Fibroblast of skin of scalp (primary cell): ENCODE measurements at places on chromosomes 4 and X.

DNA sequence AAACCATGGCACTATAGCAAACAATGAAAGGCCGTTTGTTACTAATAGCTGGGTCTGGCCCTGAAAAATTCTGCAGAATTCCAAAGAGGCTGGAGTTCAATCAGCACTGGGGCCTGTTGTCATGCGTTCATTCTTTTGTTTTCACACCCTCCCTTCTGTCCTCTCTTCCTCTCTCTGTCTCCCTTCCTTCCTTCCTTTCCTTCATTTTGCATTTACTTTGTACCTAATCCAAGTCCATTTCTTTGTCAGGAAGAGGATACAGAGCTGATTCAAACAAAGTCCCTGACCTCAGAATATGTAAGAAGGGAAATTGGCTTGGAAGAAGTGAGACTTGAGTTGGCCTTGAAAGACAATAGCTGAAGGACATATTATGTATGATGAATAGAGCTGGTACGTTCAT lies 119.6 kb upstream of the LDB2 start:
- no peak for DNase-seq

GRCh38 chr4:127606823-127607222 lies 25.9 kb upstream of the INTU start:
- DNase-seq = no peak

- peak; percentile 86 for DNase-seq
Observed at GRCh38 chrX:103398421-103398864, 22.1 kb downstream of the BEX3 start.

GRCh38 chrX:47296766-47297365 lies 64.1 kb downstream of the USP11 start:
- DNase-seq = peak; percentile 25

- DNase-seq = peak; percentile 61
Observed at GRCh38 chr4:110751986-110752385, 129.1 kb upstream of the PITX2 start.

- DNase-seq = peak; percentile 68
Observed at GRCh38 chr4:147096667-147097604, 151.3 kb upstream of the TTC29 start.

- no peak for DNase-seq
Observed at GRCh38 chr4:107721436-107722100, 1.5 kb upstream of the PAPSS1 start.

GRCh38 chr4:149521611-149522425 lies 293.8 kb downstream of the IQCM start:
- no peak for DNase-seq

GRCh38 chrX:12896935-12897334 lies 9.5 kb upstream of the TLR8 start:
- no peak for DNase-seq

DNA sequence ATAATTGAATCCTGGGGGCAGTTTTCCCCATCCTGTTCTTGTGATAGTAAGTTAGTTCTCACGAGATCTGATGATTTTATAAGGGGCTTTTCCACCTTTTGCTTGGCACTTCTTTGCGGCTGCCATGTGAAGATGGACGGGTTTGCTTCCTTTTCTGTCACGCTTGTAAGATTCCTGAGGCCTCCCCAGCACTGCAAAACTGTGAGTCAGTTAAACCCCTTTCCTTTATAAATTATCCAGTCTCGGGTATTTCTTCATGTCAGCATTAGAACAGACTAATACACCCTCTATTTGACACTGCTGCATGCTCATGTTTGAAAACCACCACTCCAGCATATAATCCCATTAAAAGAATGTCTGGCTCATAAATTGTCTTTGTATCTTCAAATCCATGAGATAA lies 264.4 kb upstream of the ITM2A start:
- no peak for DNase-seq

GRCh38 chr4:111198446-111198845 lies 575.6 kb upstream of the PITX2 start:
- DNase-seq = peak; percentile 14

DNA sequence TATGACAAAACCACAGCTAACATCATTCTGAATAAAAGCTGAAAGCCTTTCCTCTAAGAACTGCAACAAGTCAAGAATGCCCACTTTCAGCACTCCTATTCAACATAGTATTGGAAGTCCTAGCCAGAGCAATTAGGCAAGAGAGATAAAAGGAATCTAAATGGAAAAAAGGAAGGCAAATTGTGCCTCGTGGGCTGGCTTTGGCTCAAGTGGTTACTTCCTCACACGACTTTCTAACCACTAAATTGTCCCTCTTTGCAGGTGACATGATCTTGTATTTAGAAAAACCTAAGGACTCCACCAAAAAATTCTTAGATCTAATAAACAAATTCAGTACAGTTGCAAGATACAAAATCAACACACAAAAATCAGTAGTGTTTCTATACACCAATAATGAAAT lies 57.2 kb downstream of the SCML2 start:
- DNase-seq = no peak

DNA sequence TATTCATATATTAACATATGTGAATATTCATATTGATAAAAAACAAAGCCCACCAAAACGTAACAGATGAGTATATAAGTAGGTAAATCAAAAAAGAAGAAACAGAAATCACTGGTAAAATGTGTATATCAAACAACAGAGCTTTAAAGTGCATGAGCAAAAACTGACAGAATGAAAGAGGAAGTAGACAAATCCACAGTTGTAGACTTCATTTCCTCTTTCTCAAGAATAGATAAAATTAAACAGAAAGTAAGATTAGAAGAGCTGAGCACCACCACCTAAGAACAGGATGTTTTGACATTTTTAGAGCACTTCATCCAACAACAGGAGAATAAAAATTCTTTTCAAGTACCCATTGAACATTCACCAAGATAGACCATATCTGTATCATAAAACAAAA lies 64.6 kb downstream of the CNKSR2 start:
- no peak for DNase-seq

DNA sequence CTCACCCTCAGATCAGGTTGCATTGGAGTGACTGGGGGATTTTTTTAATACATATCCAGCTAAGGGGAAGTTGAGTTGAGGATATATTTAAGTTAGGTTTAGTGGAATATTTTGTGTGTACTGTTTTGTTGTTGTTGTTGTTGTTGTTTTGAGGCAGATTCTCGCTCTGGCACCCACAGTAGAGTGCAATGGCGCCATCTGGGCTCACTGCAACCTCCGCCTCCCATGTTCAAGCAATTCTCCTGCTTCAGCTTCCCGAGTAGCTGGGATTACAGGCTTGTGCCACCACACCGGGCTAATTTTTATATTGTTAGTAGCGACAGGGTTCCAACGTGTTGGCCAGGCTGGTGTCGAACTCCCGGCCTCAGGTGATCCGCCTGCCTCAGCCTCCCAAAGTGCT lies 38.6 kb upstream of the ATP6AP2 start:
- no peak for DNase-seq

- peak; percentile 7 for DNase-seq
Observed at GRCh38 chrX:64975491-64975890, 759 bp downstream of the ZC4H2 start.

DNA sequence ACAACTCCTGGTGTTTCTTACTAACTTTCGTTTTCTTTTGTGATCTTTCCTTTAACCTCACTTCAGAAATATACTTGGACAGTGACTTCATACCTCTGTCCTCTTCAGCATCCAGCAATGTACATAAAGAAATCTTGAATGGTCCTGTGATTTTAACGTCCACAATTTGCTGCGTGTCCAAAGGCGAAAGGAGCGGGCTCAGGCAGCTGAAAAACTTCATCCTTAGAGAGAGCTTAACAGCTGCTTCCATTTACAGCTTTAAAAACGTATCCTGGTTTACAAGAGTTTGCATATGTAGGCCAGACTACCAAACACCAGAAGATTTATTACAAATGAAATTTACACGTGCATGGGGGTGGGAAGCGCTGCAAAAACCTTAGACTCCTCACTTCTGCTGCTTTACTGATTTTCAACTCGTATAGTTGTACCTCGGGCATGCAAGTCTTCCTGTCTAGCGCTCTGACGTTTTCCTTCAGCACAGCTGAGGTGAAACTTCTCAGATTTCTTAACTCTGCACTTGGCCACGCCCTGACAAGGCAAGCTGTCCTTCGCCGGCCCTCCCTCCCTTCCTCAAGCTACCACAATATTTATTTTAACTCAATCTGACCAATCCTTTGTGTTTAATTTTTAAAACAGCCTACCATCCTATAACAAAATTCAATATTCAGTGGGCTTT lies 406.4 kb downstream of the FAM47A start:
- DNase-seq = no peak

DNA sequence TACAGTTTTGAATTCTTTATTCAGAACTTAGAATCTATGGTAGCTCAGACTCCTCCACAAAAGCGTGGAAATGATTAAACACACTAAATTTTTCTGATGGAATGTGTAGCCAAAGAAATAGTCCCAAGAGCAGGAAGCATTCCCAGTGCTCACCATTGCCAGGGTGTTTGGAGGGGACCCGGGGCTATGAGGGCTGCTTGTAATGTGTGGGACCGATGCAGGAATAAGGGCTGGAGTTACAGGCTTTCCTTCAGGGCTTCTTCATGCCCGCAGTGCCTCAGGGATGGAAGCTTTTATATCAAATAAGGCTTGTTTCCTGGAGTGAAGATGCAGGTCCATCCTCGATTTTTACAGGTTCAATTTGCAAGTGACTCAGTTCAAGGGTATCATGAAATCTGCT lies 25.8 kb downstream of the WWC2 start:
- peak; percentile 24 for DNase-seq

DNA sequence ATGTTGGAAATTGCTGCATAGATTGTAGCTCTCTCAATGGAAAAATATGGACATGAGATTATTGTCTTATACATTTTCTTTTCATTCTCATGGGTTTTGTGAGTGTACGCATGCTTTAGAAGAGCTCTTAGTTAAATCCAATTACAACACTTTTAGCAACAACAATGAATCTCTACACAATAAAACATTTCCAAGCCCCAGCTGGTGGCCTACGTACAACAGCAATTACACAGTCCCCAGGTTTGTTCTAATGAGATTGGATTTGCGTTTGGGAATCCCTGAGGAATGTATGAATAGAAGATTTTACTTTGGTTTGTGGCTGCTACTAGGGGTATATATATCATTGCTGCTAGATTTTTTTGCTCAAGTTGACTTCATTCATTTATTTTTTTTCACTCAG lies 98.6 kb downstream of the FHDC1 start:
- DNase-seq = no peak

DNA sequence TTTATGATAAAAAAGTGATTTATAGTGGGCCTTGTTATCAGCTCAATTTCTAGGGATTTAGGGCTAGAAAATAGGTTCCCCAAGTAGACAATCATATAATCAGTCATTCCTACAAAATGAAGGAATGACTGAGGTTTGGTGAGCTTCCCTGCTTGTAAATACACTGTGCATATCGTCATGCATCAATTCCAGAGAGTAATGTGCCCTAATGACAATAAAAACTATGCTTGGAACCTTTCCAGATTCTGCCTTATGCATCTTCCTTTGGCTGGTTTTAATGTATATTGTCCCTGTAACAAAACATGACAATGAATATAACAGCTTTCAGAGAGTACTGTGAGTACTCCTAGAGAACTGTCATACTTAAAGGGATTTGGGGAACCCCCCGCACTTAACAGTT lies 1310.9 kb downstream of the PCDH7 start:
- no peak for DNase-seq

DNA sequence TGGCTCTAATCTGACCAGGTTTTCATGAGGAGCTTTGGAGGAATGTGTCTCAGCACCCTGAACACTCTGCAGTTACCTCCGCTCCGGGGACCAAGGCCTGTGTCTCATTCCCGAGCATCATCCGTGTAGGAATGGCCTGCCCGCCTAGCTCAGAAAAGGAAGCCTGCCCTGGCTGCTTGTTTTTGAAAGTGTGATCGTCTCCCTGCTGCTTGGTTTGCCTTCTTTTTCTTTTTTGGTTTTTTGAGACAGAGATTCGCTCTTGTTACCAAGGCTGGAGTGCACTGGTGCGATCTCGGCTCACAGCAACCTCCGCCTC lies 73.3 kb downstream of the CRLF2 start:
- DNase-seq = no peak

- DNase-seq = peak; percentile 9
Observed at GRCh38 chr4:44927399-44928380, 201.3 kb upstream of the GNPDA2 start.

DNA sequence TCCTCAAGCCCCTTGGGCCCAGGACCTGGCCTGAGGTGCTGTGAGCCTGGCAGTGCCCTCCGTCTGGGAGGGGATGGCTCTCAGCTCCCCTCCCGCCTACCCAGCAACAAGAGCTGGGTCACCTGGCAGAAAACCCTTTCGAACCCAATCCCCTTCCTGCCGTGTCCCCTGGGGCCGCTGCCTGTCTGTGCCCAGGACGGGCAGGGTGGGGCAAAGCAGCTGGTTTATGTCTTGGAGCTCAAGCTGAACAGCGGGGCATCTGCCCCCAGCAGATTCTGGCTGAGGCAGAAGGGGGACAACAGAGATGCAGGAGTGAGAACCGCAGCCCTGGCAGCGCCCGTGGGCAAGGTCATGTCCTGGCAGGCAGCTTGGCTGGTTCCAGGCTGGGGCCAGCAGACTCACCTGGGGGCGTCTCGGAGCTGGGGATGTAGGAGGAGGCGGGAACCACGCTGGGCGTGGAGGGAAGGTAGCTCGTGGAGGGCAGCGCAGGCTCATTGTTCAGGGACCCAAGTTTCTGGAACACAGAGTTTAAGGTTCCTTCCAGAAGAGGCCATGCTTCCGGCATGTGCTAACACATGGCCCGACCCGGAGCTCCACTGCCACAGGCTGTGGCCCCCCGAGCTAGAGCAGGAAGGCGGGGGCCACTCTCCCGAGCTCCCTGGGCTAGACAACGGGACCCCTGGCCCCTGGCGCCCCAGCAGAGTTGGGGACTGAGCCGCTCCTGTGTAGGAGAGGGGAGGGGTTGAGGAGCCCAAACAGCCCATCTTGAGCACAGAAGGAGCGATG lies 24.2 kb downstream of the NELFA start:
- no peak for DNase-seq
